ENCODE measurements at places on chromosomes 1 and 21.

DNA sequence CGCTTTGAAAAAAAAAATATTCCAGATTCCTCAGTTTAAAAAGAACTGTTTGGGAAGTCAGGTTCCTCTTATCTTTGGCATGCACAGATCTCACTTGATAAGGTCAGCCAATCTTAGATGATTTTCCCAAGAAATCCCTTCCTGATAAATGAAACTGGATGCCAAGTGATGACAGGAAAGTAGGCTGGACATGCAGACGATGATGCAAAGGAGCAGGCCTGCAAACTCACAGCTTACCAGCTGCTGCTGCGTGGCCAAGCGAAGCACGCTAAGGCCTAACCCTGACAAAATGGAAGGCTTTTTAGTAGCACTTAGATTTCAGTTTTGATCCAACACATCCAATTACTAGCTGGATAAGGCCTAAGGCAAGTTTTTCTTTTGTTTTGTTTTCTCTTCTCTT lies 10.1 kb downstream of the TADA1 start:
- no peak for DNase-seq

DNA sequence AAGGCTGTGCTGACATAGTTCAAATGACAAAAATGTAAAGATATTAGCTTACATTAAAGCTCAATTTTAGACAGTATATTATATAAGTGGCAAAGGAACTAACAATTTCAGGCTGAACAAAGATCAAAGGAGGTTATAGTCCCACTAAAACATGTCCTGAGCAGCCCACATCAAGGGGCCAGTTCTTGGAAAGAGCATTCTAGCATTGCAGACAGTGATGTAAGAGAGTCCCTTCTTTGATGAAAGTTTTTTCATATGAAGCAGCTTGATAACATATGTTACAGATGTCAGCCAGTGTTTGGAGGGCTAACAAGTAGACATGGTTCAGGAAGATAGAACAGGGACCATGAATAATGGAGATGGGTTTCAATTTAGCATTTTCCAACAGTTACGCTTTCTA lies 301.7 kb downstream of the NTNG1 start:
- DNase-seq: no peak

DNA sequence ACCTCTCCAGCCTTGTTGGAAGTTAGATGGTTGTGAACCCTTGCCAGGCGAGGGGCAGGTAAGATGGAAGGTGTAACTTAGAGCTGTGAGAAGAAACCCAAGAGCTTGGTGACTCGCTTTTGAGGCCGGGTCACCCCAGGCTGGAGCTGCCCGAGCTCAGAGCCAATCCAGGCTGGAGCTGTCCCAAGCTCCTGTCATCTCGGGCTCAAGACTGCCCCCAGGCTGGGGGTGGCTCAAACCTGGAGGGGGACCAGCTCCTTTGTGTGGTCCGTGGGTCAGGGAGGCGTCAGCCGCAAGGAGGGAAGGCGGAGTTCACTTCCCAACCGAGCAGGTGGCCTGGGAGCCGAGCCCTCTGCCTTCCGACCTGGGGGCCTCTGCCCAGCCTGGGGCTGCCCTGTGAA lies 2.0 kb downstream of the HUNK start:
- no peak for DNase-seq

DNA sequence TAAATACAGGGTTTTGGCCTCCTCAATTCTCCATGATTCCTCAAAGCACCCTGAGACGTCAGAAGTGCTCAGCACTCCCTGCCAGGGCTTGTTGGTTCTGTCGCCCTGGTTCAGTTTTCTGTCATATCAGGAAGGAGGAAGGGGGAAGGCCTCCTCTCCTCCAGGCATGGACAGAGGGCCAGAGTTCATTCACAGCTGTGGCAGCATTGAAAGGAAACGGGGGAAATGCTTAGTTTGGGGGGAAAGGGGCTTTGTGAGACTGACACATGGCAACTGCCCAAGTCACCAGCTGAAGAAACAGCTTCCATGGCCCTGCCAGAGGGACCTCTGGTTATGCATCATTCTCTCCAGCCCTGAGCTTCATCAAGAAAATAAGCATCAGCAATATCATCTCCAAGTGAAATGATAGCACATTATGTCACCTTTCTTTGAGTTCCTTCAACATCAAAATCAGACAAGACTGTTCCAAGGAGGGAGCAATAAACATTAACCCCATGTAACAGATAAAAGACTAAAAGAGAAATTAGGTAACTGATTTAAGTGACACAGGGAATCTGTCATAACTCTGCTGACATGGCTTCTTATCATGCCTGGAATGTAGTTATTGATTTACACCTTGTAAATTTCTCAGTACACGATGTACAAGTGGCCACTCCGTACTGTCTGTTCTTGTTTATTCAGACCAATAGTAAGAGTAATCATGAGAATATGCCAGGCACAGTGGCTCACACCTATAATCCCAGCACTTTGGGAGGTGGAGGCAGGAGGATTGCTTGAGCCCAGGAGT lies 103.2 kb upstream of the SLC25A33 start:
- no peak for DNase-seq

- DNase-seq: peak; percentile 59
Measured at GRCh38 chr1:216804111-216804510, 80.9 kb upstream of the ESRRG start.

DNA sequence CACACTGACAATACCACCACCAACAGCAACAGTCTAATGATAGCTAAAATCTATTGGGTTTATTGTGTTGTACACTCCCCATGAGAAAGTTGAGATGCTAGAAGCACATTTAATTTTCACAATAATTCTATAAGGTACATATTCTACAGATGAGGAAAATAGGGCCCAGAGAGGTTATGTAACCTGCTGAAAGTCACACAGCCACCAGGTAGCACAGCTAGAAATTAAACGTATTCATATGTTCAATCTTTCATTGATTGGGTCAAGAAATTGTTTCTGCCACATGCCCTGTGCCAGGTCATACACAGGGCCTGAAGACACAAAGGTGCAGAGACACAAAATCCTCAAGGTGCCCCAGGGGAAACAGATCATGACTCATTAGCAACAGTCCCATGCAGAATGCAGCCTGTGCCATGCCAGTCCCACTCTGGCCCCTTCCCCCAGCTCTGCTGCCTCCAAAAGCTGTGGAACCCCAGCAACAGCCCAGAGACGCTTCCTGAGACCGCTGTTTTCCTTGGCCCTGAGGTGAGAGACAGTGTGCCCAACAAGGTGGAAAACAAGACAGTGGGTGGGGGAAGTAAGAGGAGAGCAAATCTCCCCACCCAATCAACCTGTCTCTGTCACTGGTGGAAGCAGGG lies 32.1 kb downstream of the GJA4 start:
- no peak for DNase-seq

GRCh38 chr1:119966020-119966419 lies 69.7 kb upstream of the ADAM30 start:
- DNase-seq: no peak

- DNase-seq: no peak
Measured at GRCh38 chr1:92169214-92170005, 48.3 kb upstream of the C1orf146 start.

DNA sequence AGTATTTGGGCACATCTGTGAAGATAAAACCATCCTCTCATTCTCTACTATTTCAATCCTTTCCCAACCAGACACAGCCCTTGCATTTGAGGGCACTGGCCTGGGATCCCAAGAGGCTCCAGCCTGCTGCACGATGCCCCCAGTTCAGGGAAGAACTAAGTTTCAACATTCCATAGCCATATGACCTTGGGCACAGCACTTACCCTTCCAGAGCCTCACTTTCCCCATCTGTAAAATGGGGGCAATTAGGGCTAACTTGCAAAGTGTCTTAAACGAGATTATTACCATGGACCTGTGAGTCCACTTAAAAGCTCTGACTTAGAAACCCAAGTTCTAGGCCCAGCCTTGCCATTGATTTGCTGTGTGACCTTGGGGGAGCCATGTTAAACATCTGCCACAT lies 22.9 kb downstream of the CDCP2 start:
- no peak for DNase-seq

DNA sequence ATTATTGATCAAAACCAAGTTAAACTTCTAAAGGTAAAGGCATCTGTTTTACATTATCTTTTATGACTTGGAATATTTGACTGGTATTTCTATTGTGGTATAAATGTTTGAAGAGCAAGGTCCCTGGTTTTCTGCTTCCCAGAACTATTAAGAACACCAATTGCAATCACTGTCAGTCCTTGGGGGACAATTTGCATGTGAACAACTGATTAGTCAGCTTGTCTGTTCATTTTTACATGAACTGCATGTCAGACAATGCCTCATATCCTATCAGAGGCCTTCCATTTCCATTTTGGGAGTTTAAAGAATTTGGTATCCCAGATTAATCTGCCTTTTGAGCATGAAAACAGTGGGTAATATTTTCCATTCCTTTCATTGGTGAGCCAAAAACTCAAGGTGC lies 654.9 kb upstream of the USP24 start:
- DNase-seq: no peak

GRCh38 chr1:172653015-172653709 lies 5.7 kb upstream of the FASLG start:
- DNase-seq: no peak

GRCh38 chr1:59445040-59445439 lies 148.1 kb downstream of the FGGY start:
- DNase-seq: no peak

Data from NCI-H2081 (cell line).